ENCODE measurements at places on chromosomes 6 and 20.

- DNase-seq, result no peak
Observed at GRCh38 chr6:38264605-38265004, 375.1 kb downstream of the BTBD9 start.

DNA sequence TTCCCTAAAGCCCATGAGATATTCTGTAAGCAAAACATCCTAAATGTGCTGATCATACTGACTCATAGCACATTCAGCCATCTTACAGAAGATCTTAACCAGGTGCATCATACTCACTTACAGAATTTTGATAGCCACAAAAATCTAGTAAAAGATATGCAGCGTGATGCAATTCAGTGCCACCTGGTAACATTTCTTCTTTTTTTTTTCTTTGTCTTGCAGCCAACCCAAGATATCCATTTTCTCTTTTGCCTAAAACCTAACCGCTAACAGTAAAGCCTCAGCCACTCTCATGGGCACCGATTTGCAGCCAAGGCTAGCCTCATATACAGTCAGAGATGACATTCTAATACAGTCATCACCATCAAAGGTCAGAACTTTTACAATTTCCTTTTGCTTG is 293.3 kb downstream of the HACE1 start:
- DNase-seq, result no peak

DNA sequence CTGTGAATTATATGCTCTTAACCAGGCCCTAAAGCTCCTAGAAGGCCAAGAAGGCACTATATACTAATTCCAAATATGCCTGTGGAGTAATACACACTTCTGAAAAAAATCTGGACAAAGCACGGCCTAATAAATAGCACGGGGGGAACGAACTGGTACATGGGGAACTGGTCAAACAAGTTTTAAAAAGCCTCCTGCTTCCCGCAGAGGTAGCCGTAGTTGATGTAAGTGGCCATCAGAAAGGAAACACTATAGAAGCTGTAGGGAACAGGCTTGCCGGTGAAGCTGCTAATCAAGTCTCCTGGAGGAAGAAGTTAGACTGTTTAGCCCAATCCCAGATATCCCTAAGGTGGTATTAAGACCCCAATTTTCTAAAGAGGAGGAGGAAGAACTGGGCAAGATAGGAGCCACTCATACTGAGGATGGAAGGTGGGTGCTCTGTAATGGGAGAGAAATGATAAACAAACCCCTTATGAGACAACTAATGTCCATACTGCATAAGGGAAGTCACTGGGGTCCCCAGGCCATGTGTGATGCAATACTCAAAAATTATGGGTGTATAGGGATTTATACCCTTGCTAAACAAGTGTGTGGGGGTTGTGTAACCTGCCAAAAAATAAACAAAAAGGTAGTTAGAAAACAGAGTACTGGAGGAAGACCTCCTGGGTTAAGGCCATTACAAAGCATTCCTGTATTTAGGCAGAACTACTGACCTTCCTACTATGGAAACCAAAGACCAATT is 27.1 kb upstream of the ZNF318 start:
- no peak for DNase-seq

- DNase-seq, result no peak
Observed at GRCh38 chr6:47175656-47176055, 133.5 kb upstream of the ADGRF1 start.

DNA sequence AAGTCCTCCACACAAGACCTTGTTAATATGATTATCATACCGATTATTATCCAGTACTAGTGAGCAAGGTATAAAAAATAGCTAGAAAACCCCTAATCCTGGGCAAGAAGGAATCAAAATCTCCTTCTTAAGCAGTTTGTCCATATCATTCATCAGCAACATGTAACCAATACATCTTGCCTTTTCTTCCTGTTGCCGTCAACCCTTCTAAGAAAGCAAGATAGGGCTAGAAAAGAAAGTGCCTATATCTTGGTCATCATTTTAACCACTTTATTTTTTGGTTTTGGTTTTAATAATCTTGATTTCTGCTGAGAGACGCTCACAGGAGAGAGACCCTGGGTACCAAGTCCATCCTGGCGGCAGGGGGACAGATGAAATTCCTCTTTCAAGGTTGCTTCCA is 27.2 kb upstream of the PREX1 start:
- no peak for DNase-seq

DNA sequence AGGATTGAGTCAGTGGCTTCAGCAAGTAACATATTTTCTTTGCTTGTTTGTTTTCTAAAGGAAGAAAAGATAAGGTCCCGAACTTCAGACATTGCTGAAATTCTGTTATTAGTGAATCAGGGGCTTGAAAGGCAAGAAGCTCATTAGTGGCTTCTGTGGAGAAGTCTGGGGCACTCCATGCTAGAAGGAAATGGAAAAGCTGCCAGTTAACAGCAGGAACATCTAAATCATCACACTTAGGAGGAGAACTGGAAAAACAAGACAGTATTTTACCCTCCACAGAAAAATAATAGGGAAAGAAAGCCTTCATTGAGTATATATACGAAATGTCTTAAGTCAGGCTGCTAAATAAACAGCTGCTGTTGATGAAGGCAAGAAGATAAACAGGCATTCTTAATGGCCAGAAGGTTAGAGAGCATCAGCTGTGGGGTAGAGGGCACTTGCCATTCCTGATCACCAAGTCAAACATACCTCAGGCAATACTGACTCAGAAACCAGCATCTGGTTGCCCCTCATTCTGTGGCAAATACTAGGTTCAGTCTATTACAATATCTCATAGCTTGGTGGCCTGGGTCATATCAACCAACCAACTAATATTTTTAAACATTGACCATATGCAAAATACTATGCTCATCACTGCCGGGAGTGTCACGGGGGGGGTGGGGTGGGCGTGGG is 143.2 kb upstream of the TENT5A start:
- DNase-seq, result no peak

DNA sequence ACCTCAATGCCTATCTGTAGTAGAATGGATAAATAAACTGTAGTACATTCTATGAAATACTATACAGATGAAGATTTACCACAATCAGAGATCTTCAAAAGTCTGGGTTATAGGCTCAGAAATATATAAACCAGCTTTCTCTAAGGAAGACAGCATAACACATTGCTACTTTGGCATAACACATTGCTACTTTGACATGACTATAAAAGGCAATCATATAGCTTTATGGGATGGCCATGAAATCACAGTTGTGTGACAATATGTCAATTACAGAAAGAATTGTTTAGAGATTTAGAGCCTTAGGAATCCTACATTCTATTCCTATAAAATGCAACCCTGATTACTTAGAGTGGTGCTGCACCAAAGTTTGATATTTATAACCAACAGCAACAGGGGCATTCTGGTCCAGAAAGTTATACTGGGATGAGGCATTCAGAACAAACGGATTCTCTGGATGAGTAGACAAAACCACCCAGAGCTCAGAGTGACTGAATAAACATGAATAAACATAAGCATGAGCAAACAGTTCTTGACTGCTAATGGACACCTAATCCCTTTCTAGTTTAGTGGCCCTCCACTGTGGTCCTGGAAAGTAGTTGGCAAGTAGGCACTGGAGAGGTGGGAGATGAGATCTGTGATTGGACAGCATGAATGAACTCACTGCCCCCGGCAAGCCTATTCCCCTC is 12.0 kb downstream of the TTI1 start:
- no peak for DNase-seq

DNA sequence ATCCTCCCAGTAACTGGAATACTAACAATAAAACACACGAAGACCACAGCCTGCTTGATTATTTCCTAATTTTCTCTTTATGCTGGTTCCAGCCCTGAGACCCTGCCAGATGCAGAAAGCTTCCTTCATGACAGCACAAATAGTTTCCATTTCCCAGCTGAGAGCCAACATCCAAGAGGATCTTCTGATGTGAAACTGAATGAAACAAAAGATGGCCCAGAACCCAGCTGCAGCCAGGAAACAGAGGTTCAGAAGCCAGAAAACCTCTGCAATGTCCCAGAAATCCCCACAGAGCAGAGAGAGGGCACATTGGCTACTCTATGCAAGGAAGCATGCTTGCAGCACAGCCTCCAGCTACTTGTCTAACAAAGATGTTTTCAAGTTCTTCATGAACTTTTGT is 61.8 kb upstream of the PLEKHG1 start:
- DNase-seq, result no peak

DNA sequence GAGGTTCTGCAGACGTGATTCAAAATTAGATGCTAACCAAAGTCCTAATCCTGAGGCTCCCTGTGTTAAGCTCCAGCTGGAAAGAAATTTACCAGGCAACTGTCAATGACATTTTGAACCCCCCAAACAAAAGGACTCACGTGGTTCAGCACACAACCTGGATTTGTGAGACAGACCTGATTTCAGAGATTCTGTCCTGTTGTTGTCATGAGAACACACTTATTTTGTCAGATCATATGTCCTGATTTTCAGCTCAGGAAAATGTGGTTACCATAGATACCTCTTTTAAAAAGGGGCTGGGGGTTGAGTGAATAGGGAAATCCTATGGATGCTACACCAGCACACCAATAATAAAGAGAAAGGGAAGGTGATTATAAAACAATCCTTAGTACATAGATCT is 61.6 kb downstream of the MTFR2 start:
- DNase-seq, result no peak

GRCh38 chr20:6855796-6856195 is 88.3 kb downstream of the BMP2 start:
- DNase-seq, result no peak

- no peak for DNase-seq
Observed at GRCh38 chr20:38143646-38144554, 21.2 kb downstream of the TGM2 start.

DNA sequence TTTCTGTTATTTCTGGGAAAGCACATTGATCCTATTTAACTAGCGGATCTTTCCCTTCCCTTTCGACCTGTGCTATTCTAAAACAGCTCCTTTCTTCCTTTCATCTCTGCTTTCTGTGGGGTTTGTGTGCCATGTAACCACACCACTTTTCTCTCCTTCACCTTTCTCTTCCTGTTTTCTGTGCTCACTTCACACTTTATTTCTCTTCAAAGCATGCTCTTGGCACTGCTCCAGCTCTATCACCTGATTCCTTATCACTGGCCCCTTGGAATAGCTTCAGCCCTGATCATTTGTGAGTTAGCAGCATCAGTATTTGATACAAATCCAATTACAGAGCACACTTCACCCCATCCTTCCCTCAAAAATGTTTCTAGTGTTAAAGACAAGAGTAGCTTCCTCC is 8.1 kb upstream of the METTL24 start:
- DNase-seq, result no peak

DNA sequence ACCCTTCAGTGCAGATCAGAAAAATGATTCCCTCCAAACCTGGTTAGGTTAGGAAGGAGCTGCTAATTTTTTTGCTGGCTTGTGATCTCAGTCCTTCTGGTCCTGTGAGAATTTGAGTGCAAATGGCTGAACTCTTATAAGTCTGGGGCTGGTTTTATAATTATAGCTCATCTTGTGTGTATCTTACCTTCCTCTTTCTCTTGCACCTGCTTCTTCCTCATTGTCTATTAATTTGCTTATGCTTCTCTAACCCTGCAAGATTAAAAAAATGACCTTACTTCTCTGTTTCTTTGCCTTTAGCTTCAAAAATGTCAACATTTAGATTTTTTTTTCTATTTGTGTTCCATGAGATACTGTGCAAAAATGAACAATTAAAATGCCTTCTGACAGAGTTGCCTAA is 576.2 kb downstream of the DHX35 start:
- no peak for DNase-seq

- DNase-seq, result no peak
Observed at GRCh38 chr6:108288742-108289141, 6.1 kb upstream of the AFG1L start.

DNA sequence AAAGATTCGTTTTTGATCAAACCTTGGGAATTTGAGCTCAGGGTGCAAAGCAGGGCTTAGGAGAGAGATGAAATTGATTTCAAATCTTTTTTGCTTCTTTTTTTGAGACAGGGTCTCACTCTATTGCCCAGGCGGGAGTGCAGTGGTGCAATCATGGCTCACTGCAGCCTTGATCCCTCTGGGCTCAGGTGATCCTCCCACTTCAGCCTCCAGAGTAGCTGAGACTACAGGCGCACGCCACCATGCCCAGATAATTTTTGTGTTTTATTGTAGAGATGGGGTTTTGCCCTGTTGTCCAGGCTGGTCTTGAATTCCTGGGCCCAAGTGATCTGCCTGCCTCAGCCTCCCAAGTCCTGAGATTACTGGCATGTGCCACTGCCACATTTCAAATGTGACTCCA is 58.7 kb downstream of the DOK5 start:
- DNase-seq, result no peak
